ENCODE measurements at places on chromosomes 5 and 9. TPM values are rescaled to one million over a fixed set of nuclear protein-coding genes. Genes with fewer than 3 reads are reported as not detected.
A peak's percentile ranks its signal among the peaks of the same experiment; 100 is the strongest.

GRCh38 chr9:91852801-91853347 lies 97.2 kb downstream of the ROR2 start:
- peaks cover 23% of the 10 kb centered on the region for H3K4me1 ChIP-seq
- no peaks in the 10 kb centered on the region for H3K27me3 ChIP-seq
- H3K27ac ChIP-seq: no peak overlapping the region
- peaks cover 9% of the 10 kb centered on the region for H3K36me3 ChIP-seq
- no peak overlapping the region for H3K4me3 ChIP-seq
- DNase-seq: no peak

DNA sequence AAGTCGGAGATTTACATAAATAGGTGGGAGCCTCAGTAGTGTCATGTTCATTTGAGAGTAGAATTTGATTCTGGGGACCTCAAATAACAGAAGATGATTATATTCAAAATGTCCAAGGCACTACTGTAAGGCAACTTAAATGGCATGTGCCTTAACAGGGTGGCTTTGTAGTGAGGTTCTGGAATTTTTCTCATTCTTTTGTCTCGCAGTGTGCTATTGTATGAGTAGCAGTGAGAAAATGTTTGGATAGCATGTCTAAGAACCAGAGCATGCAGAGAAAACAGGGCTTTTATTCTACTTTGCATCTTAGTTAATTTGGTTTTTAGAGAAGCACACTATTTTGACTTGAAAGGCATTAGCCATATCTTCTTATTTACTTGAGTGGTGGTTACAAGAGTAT lies 25.0 kb downstream of the MAST4 start:
- H3K36me3 ChIP-seq: no peaks in the 10 kb centered on the region
- no peaks in the 10 kb centered on the region for H3K27me3 ChIP-seq
- no peak for DNase-seq
- no peak overlapping the region for H3K4me3 ChIP-seq
- H3K27ac ChIP-seq: no peak overlapping the region

DNA sequence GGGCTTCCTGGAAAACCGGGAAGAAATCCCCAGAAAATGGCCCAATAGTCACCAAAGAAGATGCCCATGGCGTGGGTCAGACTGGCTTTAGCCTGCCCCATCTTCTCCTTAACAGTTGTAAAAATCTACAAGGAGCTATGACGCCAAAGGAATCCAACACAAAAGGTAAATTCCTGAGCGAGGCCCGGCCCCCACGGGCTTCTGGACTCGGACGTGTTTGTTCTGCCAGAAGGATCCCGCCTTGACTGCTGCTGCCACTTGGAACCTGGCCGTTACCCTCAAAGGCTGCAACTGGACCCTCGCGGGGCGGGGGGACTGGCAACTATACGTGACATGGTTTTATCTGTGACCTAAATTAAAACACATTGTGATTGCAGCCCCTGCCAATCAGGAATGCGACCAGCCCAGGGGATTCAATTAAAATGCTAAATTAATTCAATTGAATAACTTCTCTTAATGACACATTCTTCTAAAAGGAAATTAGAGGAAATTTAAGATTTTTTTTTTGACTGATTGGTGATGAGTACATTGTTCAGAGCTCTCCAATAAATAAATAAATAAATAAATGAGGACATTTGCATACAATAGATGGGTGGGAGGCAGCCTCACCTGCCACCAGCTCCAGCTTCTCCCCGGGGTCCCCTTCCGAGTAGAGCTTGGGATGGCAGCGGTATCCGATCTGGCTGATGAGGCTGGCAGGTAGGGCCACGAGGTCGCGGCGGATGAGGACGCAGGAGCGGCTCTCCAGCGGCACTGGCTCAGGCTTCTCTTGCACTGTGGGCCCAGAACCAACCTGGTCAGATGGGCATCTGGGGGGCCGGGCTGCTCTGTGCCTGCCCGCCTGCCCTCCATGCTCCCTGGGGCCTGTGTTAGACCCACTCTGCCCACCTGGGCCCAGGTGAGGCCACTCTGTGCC lies 54.7 kb upstream of the UBAC1 start:
- H3K36me3 ChIP-seq: peaks cover 42% of the 10 kb centered on the region
- no peaks in the 10 kb centered on the region for H3K27me3 ChIP-seq
- DNase-seq: no peak
- no peaks in the 10 kb centered on the region for H3K4me1 ChIP-seq
- no peak overlapping the region for H3K27ac ChIP-seq

- H3K27me3 ChIP-seq: no peaks in the 10 kb centered on the region
- H3K4me1 ChIP-seq: no peaks in the 10 kb centered on the region
- H3K4me3 ChIP-seq: no peak overlapping the region
- H3K36me3 ChIP-seq: no peaks in the 10 kb centered on the region
Observed at GRCh38 chr5:4050203-4050602, 454.6 kb downstream of the IRX1 start.

DNA sequence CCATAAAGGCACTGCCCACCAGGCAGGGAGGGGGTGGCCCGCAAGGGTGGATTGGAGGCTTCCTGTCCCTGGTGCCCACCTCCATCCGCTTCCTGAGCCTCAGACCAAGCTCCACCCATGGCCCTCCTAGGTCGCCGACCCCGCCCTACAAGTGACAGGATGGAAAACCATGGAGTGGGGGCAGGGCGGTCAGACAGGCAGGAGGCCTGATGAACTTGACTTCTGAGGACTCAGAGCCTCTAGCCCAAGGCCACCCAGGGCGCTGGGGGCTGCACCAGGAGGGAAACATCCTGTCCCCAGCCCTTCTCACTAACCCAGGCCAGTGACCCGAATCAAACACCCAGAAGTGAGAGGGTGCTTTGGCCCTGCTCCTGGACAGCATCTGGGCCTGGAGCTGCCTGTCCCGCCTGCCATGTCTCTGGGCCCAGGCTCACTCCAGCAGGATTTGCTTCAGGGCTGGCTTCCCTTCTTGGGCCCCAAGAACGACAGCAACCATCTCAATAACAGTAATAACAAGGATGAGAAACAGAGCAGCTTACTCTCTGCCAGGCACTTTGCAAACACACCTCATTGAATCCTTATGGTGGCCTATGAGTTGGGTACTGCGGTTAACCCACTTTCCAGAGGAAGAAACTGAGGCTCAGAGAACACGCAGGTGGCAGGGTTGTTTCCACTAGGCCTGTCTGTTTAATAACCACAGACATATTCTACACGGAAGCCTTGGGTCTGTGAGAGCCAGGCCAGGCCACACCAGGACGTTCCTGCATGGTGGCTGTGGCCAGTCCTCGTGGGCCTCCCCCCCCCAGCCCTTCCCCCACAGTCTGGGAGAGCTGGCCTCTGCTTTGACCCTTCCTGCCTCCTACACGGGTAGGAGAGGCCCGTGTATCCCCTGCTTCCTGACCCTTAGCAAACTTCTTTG lies 4.4 kb upstream of the ST6GALNAC6 start:
- H3K27me3 ChIP-seq: no peaks in the 10 kb centered on the region
- H3K36me3 ChIP-seq: peaks cover 13% of the 10 kb centered on the region
- no peak overlapping the region for H3K4me3 ChIP-seq
- peak overlapping the region; percentile 77 for H3K27ac ChIP-seq

DNA sequence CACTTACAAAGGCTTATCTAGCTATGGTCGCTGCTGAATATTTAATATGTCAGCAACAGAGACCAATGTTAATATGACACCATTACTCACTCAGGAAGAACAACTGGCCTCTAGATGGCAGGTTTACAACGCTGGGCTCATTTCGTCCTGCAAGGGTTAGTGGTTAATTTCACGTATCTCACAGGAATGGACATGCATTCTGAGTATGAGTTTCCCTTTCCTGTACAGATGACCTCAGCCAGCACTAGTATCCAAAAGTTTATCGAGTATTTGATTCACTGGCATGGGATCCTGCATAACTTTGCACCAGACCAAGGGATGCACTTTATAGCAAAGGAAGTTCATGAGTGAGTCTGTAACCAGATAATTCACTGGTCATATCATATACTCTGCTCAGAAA lies 8.7 kb upstream of the TRPC7 start:
- no peak overlapping the region for H3K27ac ChIP-seq
- H3K36me3 ChIP-seq: no peaks in the 10 kb centered on the region
- H3K4me1 ChIP-seq: no peaks in the 10 kb centered on the region

DNA sequence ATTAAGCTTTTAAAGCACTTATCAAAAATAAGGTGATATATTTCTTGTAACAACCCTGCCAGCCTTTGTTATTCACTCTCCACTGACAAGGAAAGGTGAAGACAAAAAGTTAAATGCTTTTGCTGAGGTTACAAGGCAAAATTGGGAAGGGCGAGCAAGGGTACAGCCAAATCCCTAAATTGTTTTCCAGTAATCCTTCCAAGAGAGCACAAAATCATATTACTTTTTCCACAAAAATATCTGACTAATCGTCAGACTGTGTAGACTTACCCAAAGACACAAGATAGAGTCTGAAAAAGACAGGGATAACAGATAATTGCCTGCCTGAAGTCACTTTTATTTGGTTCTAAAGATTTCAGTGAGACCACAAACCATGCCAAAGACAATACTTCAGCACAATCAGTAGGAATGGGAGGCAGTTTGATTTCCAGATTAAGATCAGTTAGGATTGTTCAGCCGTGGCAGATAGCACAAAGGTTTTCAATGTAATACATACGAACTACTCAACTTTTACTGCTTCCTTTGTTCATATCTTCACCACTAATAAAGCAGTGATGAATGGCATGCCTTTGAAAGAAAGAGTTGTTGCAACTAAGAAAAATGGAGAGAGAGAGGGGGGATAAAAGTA lies 383.8 kb upstream of the TUSC1 start:
- H3K4me1 ChIP-seq: no peaks in the 10 kb centered on the region
- no peak for DNase-seq
- no peak overlapping the region for H3K4me3 ChIP-seq
- no peak overlapping the region for H3K27ac ChIP-seq

DNA sequence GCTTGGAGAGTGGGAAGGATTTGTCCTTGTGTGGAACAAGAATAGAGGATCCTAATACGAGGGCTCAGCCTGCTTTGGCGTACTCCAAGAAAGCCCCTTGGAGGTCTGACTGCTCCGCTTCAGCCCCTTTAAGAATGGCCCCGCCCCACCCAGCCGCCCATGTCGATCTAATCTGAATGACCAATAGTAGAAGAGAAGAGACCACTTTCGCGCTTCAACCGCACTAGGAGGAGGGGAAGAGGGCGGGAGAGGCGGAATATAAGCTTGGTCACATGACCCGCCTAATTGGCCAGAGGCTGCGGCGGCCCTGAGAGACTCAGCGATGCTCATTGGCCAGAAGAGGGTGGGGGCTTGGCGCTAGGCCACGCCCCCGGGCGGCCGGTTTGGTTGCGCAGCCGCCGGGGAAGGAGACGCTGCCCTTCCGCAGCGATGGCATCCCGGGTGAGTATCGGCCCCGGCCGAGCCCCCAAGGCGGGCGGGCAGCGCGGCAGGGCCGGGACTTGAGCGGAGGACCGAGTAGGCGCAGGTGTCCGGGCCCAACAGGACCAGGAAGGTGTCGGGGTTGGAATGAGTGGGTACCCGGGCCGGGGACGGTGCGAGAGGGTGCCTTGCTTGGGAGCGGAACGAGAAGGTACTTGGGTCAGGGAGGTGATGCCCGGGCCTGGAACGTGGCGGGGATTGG lies at the start of gene MIGA2:
Gene MIGA2 (plus strand): TSS at position 386 of the 682 bp plus-strand sequence. CDS start 3,969 bp downstream, outside the sequence.
- peak within 1 kb of the TSS; percentile 82 for H3K27ac ChIP-seq

DNA sequence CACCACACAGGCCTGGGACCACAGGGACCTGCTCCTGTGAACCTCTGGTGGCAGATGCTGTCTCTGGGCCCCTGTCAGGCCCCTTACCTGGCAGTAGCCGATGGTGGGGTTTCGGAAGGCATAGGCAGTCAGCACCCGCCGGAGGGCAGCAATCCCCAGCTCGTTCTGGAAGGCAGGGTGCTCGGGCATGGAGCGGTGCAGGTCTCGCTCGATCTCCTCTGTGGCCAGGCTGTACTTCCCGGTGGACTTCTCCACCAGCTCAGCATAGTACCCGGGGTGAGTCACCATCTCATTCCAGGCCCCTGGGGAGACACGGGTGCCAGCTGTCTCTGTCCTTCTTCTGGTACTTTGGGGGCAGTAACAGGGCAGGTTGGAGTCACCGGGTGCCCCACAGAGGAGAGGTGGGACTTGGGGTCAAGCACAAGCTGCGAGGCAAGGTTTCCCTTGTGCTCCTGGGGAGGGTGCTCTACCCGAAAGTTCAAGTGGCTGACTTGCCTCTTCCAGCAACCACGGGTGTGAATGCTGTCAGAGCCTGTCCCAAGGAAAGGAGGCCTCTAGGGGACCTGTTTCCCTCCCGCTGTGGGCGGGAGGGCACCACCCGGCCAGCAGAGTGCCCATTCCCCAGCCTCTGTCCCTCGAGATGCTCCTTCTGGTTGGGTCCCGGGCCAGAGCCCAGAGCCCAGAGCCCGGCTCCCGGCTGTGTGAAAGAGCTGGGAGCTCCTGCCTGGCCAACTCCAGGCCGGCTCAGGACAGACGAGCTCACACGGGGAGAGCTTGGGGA lies 19.8 kb upstream of the MRNIP start:
- no peak overlapping the region for H3K27ac ChIP-seq
- no peaks in the 10 kb centered on the region for H3K4me1 ChIP-seq
- no peak overlapping the region for H3K4me3 ChIP-seq
- H3K27me3 ChIP-seq: no peaks in the 10 kb centered on the region
- H3K36me3 ChIP-seq: peaks cover 67% of the 10 kb centered on the region
- DNase-seq: no peak

DNA sequence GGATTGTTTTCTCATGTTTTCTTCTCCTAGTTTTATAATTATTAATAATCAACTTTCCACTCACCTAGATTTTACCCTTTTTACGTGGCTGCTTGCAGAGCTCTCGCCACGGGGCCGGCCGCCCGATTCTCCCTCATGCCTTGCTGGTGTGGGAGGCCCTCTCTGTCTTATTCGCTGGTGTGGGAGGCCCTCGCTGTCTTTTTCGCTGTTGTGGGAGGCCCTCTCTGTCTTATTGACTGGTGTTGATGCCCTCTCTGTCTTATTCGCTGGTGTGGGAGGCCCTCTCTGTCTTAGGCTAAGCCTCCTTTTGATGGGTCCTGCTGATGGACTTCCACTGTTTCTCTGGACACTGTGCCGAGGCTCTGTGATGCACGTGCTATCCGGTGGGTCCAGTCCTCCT lies 161.3 kb upstream of the IRX2 start:
- no peak overlapping the region for H3K4me3 ChIP-seq
- peaks cover 16% of the 10 kb centered on the region for H3K27me3 ChIP-seq
- no peak for DNase-seq
- no peak overlapping the region for H3K27ac ChIP-seq

DNA sequence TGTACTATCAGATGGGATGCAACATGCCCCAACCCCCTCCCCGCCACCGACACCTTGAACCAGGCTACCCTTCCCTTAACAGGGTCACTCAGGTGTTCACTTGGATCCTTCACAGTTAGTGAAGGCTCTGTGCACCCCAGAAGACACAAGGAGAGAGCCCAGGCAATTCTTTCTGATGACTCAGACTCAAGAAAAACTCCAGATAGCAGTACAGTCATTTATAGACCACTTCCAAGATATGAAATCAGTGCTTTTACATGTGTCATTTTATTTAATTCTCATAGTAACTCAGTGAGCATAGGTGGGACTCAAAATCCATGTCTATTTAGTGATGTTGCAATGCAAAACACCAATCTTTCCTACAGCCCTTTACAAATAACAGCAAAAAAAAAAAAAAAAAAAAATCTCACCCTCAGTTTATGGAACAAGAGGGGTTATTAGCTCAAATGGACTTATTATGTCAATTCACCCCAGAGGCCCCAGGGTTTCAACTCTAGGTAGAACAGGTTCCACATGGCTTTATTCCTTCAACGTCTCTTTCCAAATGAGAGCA lies 71.9 kb downstream of the FOXD1 start:
- H3K36me3 ChIP-seq: no peaks in the 10 kb centered on the region
- H3K4me3 ChIP-seq: no peak overlapping the region
- no peak for DNase-seq

GRCh38 chr9:92180669-92181181 lies 65.5 kb upstream of the SPTLC1 start:
- peaks cover 37% of the 10 kb centered on the region for H3K4me1 ChIP-seq
- H3K36me3 ChIP-seq: no peaks in the 10 kb centered on the region
- H3K27me3 ChIP-seq: no peaks in the 10 kb centered on the region
- H3K4me3 ChIP-seq: no peak overlapping the region
- peak overlapping the region; percentile 43 for H3K27ac ChIP-seq
- DNase-seq: peak; percentile 77

The KIAA0825 gene
- total RNA-seq: 0.16 TPM

Data from K562 (cell line).